ENCODE measurements at places on chromosomes 5 and 9.

DNA sequence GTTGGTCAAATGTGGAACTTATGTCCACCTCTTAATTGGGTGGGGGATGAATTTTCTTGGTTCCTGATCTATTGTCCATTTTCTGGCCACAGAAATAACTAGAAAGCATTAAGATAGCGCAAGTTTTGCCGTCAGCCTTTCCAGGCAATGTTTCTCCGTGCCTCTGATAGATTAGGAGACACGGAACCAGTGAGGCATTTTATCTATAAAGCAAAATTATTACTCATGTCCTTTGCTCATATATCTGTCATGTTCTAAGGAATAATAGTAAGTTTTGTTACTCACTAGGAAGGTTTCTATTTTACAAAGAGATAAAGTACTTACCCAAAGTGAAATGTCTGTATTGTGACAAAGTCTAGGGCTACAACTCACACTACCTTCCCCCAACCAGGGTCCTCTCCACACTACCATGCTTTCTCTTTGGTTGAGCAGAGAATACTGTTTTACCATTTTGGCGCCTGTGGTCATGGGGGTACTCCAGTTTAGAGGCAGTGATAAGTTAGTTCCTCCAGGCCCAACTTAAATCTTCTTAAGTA lies 19.9 kb upstream of the IL9 start:
- no peak for DNase-seq

DNA sequence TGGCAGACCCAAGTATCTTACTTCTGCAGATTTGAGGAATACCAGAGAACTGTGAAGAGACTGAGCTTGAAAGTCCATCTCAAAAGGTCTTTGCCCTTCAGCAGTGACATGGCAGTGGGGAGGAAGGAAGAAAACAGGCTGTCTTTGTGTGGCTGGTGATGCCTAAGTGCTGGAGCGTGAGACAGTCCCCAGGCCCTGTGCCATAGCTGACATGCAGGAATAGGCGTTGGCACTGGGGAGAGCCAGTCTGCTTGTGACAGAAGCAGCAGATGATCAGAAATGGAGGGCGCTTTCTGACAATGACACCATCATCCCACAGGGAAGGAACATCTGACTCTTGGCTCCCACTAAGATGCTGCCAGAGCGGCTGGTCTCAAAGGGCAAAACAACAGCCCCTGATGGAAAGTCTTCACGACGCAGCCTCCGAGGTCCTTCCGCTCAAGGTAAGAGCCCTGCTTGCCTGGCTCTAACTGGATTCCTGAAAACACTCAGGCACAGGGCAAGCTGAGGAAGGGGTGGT lies 15.5 kb upstream of the GLRX start:
- no peak for DNase-seq

DNA sequence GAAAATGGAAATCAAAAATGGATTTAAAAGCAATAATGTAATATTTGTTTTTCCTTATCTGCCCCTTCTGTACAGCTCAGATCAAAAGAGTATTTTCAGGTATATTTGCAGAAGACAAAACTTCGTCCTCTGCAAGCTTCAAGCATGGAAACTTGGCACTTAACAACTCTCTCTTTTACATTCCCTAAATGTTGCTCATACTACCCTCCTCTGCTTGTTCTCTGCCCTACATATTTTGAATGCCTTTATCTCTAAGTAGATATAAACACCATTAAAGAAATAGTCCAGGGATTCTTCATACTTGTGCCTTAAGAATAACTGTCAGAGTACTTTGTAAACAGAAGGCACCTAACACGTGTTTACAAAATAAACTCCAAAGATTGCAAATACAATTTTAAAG lies 19.2 kb upstream of the SMC2 start:
- peak; percentile 46 for DNase-seq

DNA sequence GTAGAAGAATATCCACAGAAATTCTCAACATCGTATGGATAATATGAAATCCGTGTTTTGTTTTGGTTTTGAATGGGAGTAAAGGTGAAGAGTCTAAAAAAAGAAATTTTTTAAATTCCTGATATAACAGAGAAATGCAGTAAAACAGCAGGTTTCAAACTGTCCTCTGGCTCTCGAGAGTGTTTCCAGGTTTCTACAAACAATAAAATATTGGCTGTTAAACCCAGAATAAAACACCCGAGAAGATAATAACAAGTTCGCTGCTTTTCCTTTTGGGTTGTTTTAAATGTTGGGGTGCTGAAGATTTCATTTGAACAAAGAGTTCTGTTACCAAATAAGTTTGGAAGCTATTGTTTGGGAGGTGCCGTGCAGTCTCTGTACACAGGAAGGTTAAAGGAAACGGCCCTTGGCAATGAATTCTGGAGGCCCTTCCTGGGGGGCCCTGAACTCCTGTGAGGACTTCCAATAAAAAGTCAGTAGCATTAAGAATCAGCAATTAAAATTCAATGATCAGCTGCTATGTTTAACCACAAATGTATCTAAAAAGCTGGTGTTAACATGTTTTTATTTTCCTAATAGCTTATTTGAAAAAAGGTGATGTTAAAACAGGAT lies 215.8 kb downstream of the TSSK1B start:
- DNase-seq, result no peak

DNA sequence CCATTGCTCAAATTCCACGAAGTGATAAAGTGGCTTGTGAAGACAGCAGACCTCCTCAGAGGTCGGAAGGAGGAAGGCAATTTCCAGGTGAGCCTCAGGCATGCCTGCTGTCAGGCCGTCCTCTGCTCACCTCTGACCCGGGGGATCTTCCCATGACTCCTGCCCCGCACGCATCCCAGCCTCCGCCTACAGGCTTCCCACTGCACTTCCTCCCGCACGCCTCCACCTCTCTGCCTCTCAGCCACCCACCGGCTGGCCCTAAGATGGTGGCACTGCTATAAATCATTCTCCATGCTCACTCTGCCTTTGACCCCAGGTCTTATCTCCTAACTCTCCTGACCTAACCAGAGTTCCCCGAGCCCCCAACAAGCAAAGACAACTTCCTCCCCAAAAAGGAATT lies 49.4 kb upstream of the DNAH5 start:
- DNase-seq, result no peak

- DNase-seq, result no peak
These were observed 243.1 kb upstream of the RFX3 start for GRCh38 chr9:3768712-3769457.

DNA sequence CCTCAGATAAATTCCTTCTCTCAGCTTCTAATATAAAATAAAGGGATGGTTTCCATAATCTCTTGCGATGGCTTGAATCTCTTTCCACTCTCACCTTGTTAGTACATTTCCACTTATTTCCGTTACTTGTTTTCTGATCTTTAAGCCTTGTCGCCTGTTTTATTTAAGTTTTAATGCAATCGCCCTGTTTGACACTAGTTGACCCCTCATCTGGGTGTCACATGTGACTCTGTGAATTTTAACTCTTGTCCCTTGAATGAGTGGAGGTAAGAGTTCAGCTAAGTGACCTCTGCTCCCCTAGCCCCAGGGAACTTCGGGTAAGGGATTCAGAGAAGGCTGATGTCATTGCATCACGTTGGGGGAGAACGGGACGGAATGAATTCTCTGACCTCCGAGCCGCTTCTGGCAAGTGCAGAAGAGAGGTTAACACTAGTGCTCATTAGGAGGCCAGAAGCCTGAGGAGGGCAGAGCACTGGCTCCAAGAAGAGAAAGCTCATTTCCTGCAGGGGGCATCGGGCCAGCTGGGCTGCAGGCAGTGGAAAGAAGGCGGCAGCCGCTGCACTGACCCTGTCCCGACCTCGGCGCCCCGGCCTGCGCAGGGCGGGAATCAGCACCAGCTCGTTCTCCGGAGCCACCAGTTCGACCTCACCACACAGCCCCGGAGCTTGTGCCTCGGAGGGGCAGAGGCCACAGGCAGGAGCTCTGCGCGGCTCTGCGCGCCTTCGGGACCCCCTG lies 569 bp downstream of the HINT2 start:
- peak; percentile 64 for DNase-seq

- DNase-seq, result no peak
These were observed 89.4 kb downstream of the SH3TC2 start for GRCh38 chr5:148973455-148973854.

DNA sequence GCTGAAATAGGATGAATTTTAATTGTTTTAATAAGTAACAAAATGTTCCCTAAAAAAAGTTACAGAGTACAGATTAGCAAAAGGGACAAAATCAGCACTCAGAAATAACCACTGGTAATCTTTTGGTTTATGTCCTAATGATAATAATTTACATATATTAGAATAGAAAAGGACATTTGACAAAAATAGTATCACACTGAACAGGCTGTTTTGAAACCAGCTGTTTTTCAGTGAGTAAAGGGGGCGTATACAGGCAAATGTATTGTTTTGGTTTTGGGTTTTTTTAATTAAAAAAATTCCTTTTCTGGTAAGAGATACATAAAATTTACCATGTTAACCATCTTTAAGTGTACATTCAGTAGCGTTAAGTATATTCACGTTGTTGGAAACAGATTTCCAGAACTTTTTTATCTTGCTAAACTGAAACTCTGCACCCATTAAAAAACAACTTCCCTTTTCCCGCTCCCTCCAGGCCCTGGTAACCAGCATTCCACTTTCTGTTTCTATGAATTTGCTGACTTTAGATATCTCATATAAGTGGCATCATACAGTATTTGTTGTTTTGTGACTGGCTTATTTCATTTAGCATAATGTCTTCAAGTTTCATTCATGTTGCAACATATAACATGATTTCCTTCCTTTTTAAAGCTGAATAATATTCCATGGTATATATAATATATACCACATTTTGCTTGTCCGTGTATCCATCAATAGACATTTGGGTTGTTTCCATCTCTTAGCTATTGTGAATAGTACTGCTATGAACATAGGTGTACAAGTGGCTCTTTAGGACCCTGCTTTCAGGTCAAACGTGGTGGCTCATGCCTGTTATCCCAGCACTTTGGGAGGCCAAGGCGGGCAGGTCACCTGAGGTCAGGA lies 20.6 kb upstream of the LARP1 start:
- DNase-seq, result no peak

- DNase-seq, result no peak
These were observed 283.9 kb downstream of the PJA2 start for GRCh38 chr5:109125755-109126429.

GRCh38 chr9:122159026-122159924 lies at the start of the genes MORN5 and NDUFA8:
TSS of gene MORN5 (plus strand) at chr9:122159908. CDS start at chr9:122159973, 65 bp downstream.
TSS of gene NDUFA8 (minus strand) at chr9:122159779. CDS start at chr9:122159677, 102 bp downstream.
- peak; percentile 99 for DNase-seq

DNA sequence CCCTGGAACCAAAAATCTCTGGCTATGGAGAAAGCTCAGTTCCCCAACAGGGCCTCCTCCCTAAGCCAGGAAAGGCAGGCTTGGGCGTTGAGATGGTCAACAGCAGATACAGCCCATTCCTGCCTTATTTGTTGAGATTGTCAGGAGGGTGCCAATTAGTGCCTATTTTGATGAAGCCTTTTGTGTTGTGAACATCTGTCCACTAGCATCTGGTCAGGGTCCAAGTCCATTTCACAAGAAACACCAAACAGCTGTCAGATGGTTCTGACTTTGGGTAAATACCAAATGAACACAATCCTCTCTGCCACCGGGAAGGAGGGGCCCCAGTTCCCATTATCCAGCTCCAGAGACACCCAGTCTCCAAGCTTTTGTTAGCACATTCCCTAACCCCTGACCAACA lies 19.9 kb downstream of the SEMA6A start:
- DNase-seq, result no peak

DNA sequence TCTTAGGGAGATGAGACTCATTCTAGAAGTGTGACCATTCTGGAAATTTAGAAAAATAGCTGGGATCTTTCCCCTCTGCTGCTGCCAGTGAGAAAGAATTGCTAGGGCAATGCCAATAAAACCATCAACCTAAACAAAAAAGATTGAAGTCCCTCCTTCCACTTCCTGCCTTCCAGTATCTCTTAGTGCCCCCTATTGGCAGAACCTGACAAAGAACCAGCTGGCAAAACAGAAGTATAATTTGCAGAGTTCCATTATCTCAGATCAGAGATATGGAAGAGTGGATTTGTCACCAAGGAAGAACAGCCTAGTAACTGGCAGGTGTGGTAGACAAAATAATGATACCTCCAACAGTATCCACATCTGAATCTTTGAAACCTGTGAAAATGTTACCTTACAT lies 13.8 kb upstream of the PLCXD3 start:
- no peak for DNase-seq

Data from AG08396 (cell line).